Stimulated activated CD4-positive, alpha-beta T cell treated with anti-CD3 and anti-CD28 coated beads, Interleukin-2, amount 100 ng/mL, for 24 hours (primary cell): ENCODE measurements at places on chromosomes 2 and 18.

- DNase-seq: peak; percentile 96
Observed at GRCh38 chr2:10120158-10120876, 2.2 kb upstream of the RRM2 start.

DNA sequence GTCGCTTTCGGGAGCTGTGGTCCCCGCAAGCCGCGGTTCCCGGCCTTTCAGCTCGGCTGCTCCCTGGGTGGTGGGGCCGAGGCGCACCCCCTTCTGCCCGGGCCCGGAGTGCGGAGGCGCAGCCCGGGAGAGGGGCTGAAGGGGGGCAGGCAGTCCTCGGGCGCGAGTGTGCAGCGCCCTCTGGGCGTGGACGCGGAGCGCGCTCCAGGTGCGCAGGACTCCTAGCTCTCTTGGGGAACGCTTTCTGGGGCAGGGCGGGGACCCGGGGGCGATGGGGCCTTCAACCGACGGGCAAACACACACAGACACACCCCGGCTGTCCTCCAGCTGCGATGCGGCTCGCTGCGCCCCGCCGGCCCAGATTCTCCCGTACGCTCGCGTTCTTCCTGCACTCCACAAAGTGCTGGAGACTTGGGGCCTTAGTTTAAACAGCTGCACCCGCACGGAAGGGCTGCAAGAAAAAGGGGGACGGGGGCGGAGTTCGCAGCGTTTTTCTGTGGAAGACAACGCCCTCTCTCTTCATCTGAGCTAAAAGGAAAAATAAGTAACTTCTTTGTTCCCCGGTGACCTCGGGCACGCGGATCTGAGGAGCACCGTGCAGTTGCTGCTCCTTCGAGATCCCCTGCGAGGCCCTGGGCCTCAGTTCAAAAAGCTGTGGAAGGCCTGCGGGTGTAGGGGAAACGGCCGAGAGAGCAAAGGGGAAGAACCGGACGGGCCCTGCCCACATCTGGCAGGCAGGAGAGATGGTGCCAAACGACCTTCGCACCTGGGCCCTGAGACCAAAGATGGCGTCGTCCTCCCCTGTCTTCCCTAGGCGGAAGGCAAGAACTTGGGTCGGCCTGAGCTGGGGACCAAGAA lies 593 bp upstream of the SDC1 start:
- DNase-seq: peak; percentile 61

DNA sequence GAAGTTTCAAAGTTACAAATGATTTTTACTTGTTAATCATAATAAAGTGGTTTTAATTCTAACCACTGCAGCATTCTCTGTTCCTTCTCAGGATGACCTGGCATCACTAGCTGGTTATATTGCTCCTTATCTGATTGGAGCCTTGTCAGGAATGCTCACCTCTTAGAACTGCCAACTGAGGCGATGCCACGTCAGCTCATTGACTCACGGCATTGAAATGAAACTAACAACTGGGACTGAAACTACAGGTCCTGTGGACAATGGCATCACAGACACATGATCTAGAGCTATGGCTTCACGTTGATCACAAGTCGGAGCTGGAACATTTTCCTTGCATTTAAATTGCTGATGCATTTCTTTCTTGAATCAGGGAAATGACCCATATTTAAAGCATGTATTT lies 54.9 kb upstream of the MAP2 start:
- DNase-seq: no peak

DNA sequence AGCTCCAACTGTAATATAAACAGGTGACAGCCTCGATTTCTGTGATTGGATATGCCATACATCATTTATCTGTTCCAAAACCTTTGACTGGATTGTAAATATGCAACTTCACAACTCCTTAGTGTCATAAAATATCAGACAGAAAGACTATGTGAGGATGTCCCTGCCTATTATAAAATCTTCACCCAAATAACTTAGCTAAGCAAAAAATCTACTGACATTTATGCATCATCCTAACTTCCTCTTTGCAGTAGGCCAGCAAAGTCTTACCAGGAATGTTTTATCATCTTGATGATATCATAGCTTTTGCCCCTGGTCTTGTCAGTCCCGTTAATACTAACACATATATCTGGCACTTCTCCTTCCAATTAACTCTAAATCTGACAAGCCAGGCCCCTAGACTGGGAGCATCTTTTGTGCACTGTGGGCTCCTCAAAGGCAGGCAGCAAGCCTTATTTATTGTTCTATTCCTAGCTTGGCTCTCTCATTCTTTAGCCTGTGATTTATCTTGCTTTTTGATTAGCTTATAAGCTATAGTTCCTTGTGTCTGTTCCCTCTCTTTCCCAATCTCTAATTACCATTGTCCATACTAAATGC lies 356.5 kb upstream of the HNMT start:
- DNase-seq: no peak

GRCh38 chr2:127624756-127625571 lies 21.0 kb upstream of the GPR17 start:
- DNase-seq: no peak

- no peak for DNase-seq
Observed at GRCh38 chr18:4236940-4237663, 218.0 kb downstream of the DLGAP1 start.

DNA sequence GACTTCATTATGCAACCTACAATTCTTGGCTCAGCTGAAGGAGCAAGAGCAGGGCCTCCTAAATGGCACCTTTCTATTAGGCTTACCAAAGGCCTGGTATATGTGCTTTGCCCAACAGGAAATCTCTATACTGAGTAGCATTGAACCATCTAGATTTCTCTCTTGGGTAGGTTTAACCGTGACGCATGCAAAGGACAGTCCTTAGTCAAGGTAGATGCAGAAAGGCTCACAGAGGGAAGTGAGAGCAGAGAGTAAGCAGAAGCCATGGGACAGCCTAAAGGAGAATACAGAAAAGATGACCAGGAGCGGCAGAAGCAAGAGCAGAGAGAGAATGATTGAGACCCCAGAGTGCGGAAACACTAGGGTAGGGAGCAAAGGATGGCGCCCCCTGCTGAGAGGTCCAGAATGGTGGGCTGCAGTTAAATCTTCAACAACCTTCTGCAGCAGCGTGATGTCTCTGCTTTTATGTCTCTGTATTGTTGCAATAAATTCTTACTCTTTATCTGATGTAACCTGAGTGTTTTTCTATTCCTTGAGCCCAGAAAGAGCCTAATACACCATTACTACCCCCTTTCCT lies 4.7 kb upstream of the OSBPL1A start:
- no peak for DNase-seq

DNA sequence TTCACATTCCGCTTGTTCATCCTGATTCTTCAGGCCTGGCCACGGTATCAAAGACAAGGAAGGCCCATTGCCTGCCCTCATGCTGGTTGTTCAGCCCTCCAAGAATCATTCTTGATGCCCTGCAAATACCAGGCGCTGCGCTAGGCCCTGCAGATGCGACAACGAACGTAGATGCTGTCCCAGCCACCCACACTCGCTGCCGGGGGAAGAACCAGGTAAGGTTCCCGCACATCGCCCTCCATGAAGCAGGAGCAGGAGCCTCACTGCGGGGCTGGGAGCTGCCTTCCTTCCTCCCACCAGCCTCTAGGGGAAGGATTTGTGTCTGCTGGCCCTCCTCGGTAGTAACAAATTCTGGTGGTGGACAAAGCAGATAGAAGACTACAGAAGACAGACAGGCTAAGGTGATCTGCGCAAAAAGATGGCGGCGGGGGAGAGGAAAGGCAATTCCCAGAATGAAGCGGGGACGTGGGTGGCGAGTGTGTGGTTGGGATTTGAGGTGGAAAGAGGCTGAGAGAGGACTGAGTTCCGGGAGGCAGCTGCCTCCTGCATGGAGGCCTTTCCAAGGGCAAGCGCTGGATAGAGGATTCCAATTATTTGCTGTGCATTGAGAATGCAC lies 19.8 kb upstream of the GPR55 start:
- no peak for DNase-seq

DNA sequence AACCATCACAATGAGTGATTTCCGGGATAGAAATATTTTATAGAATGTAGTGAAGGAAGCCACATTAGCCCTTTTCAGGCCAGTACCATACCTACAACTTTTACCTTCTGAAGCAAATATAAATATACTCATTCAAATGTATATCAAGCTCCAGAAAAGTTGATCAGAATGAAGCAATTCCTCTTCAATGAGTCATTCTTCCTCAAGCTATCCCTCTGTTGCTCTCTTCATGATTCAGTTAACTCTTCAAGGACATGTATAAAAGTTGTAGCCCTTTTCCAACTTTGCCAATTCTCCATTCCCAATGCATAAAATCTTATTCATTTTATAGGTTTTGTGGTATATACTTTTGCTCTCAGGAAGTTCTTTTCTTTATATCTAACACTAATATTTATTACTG lies 242.1 kb upstream of the RGPD4 start:
- no peak for DNase-seq
